ENCODE measurements at places on chromosomes 4 and X. TPM values are rescaled to one million over a fixed set of nuclear protein-coding genes. Genes with fewer than 3 reads are reported as not detected.

DNA sequence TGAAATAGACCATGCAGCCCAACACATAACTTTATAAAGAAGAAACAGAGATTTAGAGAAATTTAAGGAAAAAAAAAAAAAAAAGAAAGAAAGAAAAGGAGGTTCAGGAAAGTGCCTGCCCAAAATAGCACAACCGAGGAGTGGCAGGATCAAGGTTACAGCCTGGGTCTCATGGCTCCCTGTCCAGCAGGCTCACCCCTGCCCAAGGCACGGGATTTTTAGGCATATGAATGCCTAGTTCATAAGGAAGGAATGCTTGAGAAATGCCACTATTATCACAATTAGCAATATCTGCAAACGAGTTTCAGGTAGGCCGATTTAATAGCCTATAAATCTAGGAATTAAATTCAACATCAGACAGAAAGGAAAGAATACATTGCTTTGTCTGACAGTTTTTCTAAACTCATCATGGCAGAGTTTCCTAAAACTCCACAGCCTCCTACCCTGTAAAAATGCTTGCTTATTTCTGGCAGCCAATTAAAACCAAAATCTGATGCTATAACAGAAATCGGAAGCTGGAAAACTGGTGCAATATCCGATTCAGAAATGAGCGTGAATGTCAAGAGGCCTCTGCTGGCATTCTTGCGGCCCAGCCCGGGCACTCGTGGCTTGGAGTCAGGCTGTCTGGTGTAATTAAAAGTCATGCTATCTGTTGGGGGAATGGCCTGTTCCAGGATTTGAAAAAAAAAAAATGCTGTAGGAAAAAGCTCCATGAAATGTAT lies 63.5 kb downstream of the GEMIN8 start:
- no peak for DNase-seq

DNA sequence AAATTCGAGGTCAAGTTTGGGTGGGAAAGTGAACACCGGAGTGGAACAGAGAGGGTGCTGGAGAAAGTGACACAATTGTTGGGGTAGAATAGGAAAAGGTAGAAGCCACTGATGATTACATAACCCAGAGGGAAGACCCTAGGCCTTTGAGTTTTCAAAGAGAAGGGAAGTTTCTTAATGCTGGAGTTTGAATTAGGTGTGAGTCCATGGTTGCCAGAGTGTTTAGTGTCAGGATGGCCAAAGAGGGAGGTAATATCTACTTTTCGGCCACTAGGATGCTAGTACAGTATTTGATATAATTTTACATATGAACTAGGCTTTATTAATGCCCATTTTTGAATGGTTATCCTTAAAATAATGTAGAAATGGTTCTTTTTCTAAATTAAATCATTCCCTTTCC lies 5.4 kb downstream of the BCORL1 start:
- no peak for DNase-seq

The F8A3 gene
- 1.1 TPM for polyA plus RNA-seq

DNA sequence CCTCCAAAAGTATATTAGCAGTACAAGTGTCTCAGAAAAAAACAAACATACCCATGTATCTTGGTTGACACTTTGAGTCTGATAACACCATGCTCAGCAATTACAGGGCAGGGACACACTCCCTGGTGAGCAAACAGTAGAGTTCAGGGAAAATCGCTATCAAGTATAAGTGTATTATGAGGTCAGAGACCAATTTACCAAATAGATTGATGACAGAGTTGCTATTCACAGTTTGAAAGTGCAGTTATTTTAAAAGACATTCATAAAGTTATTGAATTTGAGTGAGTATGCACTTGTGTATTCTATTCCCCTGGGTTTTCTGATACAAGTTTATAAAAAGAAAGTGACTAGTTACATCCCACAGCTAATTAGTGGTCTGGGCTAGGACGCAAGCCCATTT lies 10.2 kb upstream of the LONRF3 start:
- no peak for DNase-seq

The CTAG2 gene
- polyA plus RNA-seq, result not detected

Data from keratinocyte (primary cell).